ENCODE measurements at places on chromosomes 16 and 17.

- DNase-seq = no peak
Measured at GRCh38 chr16:24178496-24178895, 77.6 kb upstream of the CACNG3 start.

DNA sequence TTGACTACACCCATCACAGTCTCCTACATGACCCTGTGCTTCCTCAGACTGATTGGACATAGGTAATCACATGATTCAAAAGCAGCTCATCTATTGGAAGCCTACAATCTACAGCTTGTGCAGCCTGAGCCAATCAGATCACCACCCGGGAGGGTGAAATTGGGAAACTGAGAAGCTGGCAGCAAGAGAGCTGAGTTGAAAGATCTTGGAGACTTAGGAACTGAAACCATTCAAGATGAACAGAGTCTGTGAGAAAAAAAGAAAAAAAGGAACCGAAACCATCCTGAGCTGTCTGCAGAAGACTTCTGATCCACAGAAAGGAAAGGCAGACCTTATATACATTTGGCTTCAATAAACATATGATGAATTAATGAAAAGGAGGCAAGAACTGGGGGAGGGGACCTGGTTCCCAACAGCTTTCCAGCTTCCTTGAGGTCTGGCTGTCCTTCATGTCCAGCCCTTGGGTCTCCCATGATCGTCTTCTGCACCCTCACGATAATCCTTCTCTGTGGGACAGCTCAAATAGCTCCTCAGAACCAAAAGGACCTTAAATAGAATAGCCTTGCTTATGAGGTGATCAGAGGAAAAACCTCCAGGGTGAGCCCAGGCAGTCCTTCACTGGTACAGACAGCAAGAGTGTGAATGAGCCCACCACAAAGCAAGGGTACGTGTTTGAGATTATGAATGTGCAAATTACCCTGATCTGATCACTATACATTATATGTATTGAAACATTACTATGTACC is 32.6 kb downstream of the PLXDC1 start:
- DNase-seq = no peak

- no peak for DNase-seq
Measured at GRCh38 chr17:73647301-73647695, 3.1 kb upstream of the SDK2 start.

- no peak for DNase-seq
Measured at GRCh38 chr17:4483012-4483840, 15.5 kb upstream of the SPNS2 start.

DNA sequence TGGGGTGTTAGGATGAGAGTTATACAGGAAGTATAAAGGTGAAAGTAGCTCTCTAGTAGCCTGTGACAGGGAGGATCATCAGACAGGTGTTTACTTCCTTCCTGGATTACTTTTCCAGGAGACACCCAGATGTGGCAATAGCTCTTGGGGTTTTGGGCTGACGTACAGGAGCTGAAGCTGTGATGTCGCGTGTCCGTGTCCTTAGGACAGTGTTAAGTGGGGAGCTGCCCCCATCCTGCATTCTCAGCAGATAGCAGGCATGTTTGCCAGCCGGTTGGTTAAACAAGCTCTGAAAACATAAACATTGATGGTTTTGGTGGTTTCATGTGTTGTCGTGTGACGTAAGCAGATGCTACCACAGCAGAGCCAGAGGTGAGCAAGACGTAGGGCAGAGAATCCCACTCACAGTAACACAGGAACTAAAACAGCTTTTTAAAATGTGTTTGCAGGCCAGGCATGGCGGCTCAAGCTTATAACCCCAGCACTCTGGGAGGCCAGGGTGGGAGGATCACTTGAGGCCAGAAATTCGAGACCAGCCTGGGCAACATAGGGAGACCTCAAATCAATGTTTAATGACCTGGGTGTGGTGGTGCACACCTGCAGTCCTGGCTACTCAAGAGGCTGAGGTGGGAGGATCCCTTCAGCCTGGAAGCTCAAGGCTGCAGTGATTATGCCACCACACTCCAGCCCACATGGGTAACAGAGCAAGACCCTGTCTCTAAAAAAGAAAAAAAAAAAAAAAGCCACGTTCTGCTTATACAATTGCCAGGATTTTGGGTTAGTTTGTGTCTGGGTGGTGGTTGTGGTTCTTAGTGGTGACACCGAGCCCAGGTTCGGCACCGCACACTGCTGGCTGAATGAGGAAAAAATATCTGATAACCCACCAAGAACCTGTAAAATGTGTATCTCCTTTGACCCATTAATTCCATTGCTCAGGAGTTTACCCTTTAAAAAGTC is 18.2 kb upstream of the IL17C start:
- peak; percentile 98 for DNase-seq

- no peak for DNase-seq
Measured at GRCh38 chr17:34822007-34822739, 139.1 kb downstream of the CCT6B start.

DNA sequence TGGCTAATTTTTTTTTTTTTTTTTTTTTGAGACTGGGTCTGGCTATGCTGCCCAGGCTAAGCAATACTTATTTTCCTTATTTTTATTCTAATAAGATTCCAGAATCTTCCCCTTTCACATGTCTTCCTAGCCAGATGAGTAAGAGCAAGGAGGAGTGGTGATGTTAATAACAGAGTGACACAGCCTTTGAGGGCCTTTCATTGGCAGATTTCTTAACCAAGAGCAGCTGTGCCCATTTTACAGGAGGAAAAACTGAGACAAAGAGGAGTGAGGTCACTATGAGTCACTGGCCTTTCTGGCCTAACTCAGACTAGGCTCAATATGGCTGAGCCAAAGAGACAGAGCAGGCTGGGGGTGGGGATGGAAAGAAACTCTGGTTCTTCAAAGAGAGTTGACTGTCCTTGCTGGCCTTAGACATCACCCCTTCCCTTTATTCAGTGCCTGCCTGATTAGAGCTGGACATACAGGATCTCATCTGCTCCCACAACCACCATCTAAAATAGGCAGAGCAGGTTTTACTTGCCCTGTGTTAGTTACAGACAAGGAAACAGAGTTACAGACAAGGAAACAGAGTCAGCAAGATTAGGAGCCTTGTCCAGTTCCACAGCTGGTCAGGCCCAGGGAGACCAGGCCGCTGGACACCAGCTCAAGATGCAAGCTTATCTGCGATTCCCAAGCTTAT is 50.0 kb upstream of the TOB1 start:
- DNase-seq = no peak

- no peak for DNase-seq
Measured at GRCh38 chr16:11215935-11216556, 40.0 kb downstream of the SOCS1 start.

- no peak for DNase-seq
Measured at GRCh38 chr17:42642336-42642735, 16.7 kb upstream of the TUBG2 start.

DNA sequence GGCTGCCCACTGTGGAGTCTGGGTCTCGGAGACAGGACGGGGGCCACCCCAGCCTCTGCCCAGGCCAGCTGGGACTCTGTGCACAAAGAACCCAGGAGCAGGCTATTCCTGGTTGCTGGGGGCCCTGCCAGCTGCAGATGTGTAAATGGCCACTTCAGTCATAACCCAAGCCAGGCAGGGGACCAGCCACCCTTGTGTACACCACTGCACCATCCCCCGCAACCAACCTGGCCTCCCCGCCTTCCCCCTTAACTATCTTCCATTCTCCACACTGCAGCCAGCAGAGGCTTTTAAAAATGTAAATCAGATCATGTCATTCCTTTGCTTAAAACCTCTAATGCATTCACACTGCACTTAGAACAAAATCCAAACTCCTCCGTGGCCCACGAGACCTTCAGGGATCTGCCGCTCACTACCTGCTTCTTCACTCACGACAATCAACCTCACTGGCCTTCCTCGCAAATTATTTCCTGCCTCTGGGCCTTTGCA is 28.3 kb downstream of the RTN4RL1 start:
- no peak for DNase-seq

DNA sequence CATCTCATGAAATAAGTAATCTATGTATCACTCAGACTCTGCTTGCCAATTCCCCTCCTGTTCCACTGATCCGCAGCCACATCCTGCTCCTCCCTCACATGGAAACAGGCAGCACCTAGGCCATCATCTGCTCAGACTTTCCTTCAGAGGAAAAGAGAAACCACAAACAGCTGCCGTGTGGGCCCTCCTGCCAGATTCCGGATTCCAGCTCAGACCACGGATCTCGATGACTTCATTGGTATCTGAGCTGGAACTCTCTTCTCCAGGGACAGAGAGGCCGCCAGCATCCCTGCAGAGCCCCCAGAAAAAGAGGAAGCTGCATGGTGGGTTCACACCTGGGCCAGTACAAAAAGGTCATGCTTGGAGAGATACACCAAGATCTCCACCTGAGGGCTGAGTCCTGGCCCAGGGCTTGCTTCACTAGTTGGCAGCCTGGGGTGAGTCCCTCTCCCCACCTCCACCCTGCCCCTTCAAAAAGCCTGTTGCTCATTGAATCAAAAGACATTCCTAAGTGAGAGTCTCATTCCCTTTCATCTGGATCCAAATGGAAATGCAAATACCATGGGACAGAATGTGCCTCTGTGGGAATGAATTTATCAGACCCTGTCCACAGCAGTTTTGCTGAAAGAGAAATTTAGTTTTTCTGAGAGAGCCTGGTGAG is 47.2 kb downstream of the HOXB1 start:
- no peak for DNase-seq

DNA sequence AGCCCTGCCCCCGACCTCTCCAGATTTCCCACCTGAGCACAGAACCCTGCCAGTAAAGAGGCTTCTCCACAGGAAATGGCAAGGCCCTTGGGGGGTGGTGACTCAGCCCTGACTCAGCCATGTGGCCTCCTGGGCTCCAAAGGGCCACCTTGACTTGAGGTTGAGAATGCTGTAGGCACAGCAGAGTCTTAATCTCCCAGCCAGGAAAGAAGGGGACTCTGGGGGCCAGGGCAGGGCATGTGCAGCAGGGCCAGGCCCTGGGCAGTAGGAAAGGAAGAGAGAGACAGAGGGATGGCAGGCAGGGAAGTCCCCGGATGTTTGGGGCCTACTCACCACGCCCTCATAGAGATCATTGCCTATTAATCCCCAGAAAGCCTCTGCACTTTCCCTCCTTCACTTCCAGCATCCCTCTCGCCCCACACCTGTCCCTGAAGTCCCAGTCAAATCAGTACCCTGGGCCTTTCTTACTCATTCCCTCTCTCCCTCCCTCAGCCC is 4.8 kb upstream of the ITGA3 start:
- DNase-seq = peak; percentile 39

Measured in T-helper 2 cell (primary cell).